ENCODE measurements at places on chromosomes 7 and 10.

DNA sequence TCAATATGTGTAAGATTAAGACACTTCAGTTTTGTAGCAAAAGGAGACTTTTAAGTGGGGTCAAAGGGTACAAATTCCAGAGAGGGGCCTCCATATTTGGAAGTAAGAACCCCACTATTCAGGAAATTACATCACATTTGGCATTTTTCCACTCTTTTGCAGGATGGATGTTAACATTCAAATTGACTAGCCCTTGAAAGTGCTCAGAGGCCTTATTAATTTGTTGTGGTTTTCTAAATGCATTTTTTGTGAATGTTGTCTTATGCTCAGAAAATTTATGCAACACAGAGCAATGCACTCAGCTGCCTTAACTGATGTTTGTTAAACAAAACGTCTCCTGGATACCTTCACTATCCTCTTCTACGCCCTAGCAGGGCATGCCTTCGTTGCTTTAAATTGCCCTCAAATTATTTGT, 50.9 kb upstream of the PDLIM1 start:
- DNase-seq = no peak

DNA sequence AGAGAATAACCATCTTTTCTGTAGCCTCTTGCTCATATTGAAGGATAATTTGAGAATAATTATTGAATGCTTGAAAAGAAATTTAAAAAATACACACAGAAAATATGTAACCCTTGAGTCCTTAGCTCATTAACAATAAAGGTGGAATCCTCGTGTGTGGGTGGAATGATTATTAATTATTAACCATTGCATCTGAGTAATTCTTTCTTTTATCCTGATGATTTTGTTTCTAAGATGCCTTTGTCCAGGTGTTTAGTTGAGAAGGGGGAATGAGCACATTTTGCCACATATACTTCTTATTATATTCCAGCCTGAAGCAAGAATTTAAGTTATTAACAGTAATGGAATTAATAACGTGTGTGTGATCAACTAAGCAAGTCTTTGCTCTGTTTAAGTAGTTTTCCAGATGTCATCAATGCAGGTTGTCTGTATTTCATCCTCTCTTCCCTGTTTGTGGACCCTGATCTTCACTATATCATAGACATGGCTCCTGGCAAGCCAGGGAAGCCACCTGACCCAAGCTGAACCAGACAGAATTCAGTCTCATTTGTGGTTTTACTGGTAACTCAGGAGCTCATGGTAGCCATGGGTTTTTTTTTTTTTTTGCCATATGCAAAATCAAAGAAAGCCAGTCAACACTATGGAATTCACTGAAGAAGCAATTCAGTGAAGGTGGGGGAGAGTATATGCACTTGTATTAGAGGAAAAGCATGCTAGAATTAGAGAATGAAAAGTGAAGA, 144.3 kb downstream of the KIF20B start:
- no peak for DNase-seq

- no peak for DNase-seq
Observed at GRCh38 chr10:129914153-129914855, 49.8 kb downstream of the EBF3 start.

DNA sequence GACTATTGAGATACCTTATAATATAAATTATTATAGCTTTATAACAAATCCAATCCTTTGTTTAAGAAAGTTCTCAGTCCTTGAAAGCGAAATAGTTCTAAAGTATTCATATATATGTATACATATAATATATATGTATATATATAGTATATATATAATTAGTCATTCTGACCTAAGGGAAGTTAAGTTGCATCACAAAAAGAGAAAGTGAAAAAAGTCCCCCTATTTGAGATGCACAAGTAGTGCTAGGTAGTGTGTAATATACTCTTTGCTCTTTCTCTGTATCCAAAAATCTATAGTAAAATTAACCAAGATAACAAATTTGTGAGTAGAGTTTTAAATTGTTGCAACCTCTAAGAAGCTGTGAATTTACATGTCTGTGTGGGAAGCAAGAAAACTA, 13.3 kb upstream of the IFIT1B start:
- no peak for DNase-seq

DNA sequence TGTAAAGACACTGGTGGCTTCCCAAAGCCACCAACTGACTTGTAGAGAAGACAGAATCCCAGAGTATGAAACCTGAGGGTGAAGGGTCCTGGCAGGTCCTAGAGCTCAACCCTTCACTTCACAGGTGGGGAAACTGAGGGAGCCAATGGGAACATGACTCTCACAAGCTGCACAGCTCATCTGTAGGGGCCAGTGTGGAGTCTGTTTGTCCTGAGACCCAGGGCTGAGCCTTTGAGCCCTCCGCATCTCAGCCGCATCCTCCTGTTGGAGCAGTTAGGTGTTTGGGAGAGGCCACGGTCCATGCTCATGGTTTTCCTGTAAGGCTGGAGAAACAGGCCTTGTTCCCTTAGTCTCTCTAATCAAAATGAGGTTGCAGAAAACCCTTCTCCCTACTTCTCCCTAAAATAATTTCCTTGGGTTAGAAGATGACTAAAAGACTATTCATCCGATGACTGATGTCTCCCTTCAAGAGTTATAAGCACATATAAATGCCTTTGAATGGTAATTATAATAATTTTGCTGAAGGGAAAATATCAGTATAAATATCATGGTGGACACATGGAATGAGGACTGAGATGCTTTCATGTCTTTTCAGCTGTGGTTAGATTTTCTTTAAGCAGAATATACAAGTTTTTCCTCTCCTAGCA, 10.3 kb downstream of the HTRA1 start:
- no peak for DNase-seq

DNA sequence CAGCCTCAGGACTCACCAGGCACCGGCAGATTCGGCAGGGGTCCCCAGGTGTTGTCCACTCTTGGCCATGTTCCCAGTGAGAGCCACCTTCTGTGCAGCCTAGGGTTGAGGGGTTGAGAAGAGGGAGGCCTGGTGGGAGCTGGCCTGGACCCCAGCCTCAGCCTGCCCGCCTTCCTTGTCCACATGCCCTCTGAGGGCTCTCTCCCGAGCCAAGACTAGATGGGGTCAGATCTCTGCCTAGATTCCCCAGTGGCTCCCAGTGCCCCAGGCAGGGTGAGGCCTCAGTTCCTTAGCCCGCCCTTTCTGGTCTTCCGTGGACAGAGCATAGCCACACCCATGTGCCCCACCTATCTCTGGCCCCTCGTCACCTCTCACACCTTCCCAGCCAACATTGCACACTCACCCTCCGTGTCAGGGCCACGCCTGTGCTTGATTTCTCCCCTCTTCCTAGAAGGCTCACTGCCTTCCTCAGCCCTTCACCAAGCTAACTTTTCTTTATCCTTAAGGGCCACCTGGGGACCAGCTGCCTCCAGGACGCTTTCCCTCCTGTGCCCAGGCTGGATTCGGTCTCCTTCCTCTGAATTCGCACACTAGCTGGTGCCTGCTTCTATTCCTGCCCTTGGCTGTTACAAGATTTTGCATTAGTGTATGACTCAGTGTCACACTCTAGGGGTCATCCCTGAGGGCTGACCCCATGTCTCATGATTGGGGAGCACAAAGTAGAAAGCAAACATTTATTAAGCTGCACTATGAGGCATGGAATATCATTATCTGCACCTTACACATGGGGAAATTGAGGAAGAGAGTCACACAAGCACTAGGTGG, 7.5 kb downstream of the KCP start:
- DNase-seq = no peak

DNA sequence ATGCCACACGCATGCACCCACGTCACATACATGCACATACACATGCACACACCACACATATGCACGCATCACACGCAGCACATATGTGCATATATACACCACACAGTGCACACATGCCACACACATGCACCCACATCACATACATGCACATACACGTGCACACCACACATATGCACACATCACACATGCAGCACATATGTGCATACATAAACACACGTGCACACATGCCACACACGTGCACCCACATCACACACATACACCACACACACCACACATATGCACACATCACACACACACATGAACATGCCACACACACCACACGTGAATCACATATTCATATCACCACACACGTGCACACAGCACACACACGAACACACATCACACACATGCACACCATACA, 338.8 kb downstream of the PTPRN2 start:
- no peak for DNase-seq

- no peak for DNase-seq
Observed at GRCh38 chr10:36038316-36038955, 396.3 kb upstream of the FZD8 start.

DNA sequence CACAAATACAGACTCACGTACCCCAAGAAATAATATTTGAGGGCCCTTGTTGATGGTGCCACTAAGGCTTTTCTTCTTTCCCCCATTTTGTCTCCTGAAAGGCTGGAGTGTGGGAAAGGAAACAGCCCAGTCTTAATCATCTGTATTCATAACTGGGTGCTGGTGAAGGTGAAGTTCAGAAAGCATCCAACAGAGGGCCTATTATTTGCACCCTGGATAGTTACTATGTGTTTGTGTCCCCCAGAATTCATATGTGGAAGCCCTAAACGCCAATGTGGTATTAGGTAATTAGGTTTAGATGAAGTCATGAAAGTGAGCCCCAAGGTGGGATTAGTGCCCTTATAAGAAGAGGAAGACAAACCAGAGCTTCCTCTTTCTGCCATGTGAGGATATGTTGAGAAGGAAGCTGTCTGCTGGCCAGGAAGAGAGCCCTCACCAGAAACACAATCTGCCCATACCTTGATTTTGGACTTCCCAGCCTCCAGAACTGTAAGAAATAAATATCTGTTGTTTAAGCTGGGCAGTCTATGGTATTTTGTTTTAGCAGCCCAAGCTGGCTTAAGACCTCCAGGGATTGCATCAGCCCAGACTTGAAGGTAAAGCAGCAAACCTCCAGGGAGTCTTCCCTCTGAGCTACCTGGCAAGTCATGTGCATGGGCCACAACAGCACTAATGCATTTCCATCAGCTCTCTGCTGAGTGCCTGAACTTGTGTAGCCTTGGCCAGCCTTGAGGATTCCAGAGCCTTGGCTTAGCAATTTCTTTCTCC, 90.0 kb upstream of the ADRB1 start:
- DNase-seq = no peak

Data from activated T-helper 1 cell treated with Interleukin-2 at 50 U/mL for 16 hours (primary cell).